ENCODE measurements at places on chromosomes 1 and 21.

DNA sequence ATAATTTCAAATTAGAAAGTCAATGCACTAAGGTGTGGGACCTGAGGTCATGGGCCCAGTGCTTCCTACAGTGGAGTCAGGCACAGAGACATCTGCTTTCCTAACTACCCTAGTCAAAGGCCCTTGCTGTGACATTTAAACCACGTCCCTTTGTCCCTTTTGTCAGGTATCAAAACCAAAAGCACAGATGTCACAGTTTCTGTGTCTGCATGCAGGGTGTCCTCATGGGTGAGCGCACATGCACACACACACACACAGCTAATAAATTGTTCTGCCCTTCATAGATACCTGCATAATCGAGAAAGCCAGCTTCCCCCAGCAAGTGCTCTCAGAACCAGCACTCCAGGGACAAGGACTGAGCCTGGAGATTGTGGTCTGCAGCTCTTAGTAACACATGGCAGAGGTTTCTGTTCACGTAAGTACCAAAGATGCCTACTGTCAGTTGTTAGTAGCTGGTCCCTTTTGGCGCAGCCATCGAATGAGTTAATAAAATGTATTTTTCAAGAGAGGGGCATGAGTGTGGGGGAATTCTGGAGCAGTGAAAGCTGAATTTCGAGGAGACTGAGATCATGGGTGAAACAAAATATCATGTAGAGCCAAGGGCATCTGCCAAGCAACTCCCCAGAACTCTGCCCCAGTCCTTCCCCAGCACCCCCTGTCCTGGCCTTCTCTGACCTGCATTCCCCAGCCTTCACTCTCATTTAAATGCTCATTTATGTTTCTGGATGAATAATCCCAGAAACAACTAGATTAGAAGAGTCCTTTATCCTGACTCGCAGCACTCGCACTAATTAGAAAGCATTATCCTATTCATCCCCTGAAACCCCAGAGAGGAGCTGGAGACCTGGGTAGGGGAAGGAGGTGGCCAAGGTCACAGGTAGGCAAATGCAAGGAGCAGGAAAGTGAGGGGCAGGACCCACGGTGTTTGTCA is 25.5 kb downstream of the TNR start:
- DNase-seq = no peak

GRCh38 chr1:85135392-85135798 is 65.4 kb downstream of the SYDE2 start:
- DNase-seq = no peak

DNA sequence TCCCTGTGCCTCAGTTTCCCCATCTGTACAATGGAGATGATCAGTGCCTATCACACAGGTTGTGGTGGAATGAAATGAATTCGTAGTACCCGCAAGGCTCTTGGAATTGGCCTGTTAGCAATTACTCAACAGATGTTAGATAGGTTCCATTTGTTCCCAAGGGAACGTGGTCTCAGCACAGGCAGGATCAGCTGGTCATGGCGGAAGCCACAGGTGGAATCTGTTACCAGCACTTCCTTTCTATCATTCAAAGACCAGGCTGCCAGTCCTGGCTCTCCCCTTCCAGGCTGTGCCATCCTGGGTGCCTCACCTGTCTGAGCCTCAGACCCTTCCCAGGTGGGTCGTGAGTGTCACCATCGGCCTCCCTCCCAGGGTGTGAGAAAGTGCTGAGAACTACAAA is 61.5 kb downstream of the FBXO2 start:
- DNase-seq = no peak

DNA sequence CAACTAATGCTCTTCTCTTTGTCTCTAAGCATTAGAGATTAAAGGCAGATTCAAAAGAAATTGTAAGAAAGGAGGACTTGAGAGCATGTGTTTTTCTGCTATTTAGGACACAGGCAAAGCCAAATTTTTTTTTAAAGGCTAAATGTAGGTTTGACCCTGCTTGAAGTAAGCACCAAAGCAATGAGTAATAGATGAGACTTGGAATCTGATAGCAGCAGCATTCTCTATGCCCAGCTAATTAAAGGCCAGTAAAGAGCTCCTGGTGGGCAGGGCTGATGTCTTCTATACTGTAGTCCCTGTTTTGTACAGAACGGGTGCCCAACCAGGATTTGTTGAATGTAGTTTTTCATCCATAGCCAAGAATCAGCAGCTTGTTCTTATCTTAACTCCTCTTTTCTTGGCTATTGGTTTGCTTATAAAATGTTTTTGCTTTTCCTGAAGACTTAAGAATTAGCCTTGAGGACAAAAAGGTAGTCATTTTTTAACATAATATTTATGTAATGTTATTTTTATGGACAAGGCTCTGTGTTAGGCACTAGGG is 179.6 kb downstream of the LMO4 start:
- no peak for DNase-seq

- DNase-seq = no peak
Observed at GRCh38 chr1:200247518-200247917, 162.3 kb downstream of the ZNF281 start.

DNA sequence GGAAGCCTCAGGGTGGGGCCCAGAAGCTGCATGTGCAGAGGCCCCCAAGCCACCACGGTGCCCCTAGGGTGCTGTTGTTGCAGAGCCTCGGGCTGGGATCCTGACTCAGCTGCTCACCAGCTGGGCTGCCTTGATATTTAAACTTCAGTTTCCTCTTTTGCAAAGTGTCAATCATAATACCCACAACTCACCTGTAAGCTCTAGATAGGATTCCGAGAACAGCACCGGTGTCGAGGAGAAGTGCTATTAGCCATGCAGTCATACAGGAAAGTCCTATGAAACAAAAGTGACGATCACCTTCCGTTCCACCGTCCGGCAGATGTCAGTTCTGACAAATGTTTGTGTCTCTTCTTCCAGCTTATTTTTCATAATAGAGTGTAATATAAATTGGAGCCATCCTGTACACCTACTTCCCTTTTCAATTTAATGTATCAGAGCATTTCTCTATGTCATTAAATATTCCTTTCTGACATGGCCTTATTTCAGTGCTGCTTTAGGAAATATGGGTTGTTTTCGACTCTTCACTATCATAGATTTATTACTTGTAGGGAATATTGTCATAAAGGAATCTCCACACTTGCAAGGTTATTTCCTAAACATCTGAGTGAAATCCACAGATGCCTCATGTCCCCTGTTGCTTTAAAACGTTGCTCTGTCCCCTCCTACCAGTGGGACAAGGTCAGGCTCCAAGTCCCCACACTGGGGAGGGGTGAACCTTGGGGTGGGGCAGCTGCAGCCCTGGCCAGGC is 100.8 kb downstream of the SIK1 start:
- DNase-seq = no peak

GRCh38 chr1:98103617-98104285 is 182.9 kb upstream of the DPYD start:
- no peak for DNase-seq

GRCh38 chr1:192998536-192998935 is 60.6 kb downstream of the UCHL5 start:
- no peak for DNase-seq

GRCh38 chr1:7694600-7695496 is 76.2 kb upstream of the VAMP3 start:
- no peak for DNase-seq

DNA sequence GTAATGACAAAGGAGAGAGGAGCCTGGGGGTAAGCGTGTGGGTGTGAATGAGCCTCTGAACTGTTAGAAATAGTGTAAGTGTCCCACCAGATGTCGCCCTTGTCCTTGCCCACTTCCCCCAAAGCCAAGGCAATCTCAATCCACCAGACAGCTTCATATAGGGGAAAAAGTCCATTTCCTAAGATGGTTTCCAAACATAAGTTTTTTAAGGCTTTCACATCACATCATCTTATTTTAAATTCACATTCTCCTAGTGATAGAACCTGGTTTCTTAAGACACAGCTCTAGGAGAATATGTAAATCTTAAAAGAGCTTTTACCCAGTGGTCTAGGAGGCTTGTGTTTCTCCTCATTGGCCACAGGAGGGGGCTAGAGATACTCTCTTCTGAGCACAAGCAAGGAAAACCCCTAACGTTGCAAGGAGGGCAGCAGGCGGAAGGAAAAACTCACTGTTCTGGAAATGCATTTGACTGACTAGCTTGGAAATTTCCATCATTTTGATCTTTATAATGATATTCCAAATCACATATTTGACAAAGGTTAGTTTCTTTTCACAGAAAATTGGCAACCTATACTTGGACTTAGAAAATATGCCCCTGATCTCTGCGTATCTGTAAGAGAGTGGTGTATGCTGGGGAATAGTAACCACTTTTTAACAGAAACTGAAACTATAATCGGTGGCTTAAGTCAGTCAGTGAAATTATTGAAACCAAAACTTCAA is 51.9 kb upstream of the LPAR3 start:
- peak; percentile 69 for DNase-seq

DNA sequence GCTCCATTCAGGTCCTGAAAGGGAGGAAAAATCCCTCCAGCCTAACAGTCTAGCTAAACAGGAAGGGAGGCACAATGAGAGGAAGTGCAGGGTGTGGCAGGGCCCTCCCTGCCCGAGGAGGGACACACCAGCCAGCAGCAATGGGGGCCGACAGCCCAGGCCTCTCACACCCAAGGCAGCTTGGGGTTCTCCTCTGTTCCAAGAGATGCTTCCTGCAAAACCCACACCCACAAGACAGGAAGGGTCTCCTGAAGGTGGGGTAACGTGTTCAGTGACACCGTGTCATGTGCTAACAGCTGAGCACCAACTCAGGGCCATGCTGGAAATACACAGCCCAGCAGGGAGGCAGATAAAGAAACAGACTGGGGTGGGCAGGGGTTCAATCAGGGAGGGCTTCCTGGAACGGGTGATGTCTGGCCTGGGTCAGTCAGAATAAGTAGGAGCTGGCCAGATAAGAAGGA is 10.2 kb downstream of the ECE1 start:
- DNase-seq = no peak

- no peak for DNase-seq
Observed at GRCh38 chr21:44618504-44618903, 6.6 kb downstream of the KRTAP10-8 start.
